ENCODE measurements at places on chromosomes 13 and 19.

DNA sequence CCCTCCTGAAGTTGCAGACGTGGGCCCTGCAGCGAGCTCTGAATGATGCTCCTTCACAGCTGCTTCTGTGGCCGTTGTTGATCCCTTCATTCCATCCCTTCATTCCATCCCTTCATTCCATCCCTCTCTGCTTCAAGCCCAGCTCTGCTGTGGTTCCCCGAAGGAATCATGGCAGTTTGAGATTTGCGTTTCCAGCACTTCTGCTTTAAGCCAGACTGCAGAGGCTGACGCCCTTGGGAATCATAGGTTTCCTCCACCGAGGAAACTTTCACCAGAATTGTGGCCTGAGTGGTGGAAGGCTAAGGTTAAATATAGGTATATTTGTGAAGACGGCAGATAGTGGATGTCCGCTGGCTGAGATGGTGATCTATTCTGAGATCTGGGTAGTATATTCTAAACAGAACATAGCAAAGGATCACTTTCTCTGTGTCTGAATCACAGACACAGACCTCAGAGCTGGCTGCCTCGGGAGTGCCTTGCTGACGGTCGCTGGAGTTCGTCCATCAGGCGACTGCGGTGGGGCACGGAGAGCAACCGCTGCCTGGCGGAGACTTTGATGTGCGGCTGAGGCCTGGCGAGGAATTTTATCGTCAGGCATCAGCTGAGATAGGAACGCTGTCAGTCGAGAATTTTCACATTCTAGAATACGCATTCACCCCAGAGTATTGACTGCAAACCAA, 42.8 kb upstream of the DCUN1D2 start:
- no peak for DNase-seq

GRCh38 chr13:25117312-25117711, 21.4 kb downstream of the PABPC3 start:
- DNase-seq, result no peak

GRCh38 chr19:8240274-8241229, 31.4 kb downstream of the CERS4 start:
- peak; percentile 56 for DNase-seq

DNA sequence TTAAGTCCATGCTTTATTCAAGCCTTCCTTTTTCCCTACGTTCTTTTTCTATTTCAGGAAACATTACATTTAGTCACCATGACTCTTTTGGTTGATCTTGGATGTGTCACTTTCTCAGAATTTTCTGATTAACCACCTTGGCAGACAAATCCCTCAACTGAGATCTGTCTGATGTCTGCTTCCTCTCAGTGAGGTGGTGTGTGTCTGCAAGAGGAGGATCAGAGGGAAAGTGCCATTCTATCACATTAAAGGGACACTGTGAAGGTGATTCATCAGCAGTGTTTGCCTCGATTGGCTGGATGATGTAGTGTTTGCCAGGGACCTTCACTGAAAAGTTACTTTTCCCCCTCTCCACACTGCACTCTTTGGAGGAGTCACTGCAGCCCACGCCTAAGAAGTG, 3.0 kb upstream of the CCNP start:
- DNase-seq, result no peak

DNA sequence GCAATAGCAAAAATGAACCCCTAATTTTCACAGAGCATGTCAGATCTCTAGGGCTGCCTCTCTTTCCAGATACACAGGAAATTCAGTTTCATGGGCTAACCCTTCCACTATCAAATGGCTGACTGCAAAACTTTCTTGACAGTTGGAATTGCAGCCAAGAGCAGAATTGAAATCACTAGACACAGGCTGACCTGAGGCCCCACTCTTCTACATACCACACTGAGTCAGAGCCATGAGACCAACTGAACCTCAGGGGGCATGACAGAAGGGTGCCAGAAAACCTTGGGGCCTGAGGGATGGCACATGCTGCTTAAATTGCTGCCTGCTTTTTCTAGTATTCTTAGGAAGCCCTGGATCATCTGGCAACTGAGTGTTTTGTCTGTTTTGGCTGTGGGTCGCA, 1.7 kb upstream of the DLEU7 start:
- no peak for DNase-seq

DNA sequence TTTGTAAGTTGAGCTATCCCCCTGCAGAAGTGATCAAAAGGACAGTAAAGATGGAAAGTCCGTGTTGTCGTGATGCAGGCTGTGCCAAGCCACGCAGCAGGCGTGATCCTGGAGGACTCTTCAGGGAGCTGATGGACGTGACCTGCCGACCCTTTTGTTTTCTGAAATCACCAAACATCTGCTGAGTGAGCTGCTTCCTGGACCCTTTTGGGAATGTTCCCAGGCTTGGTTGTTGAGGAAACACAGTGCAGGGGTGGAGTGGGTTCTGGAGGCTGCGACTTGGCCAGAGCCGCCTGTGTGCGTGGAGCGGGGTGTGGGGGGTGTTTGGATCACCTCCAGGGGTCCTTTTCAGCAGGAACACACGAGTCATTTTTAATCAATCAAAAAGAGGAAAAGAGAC, 15.4 kb upstream of the CPAMD8 start:
- no peak for DNase-seq

GRCh38 chr13:113856716-113857065, 7.2 kb downstream of the GAS6 start:
- no peak for DNase-seq

- no peak for DNase-seq
Measured at GRCh38 chr19:11296264-11296663, 304 bp downstream of the TSPAN16 start.

- DNase-seq, result no peak
Measured at GRCh38 chr13:50629966-50630365, 213.5 kb downstream of the DLEU7 start.

- DNase-seq, result no peak
Measured at GRCh38 chr19:42097461-42097860, 21.5 kb downstream of the ZNF574 start.

GRCh38 chr19:30209617-30210600, 162.3 kb upstream of the ZNF536 start:
- no peak for DNase-seq

- DNase-seq, result no peak
Measured at GRCh38 chr19:7619671-7620441, 9.5 kb downstream of the XAB2 start.

GRCh38 chr13:66314911-66315310, 915.2 kb downstream of the PCDH9 start:
- no peak for DNase-seq

GRCh38 chr13:77328819-77329132, 1.9 kb upstream of the MYCBP2 start:
- DNase-seq, result no peak

Data from substantia nigra (tissue), 51 donors.